ENCODE measurements at places on chromosomes 4 and X.

GRCh38 chrX:45775468-45775867, 574.8 kb upstream of the DIPK2B start:
- no peak for DNase-seq

GRCh38 chrX:127305013-127305412, 485.5 kb downstream of the PRR32 start:
- no peak for DNase-seq

- DNase-seq = no peak
These were observed 35.4 kb downstream of the WDR1 start for GRCh38 chr4:10081218-10081606.

DNA sequence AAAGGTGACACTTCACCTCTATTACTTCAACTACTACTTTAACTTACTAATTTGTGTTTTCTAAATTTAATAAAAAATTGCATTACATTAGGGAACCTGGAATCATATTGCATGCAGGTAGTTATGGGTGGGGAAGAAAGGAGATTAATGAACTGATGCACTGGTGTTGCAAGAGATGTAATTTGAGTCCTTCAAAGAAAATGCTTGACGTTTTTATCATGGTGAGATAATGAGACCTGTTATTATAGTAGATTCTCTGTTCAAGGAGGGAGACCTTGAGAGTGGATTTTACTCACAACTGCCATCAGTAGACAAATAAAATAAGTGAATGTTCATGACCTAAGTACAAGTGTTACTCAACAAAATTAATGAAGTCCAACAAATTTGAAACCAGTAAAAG, 26.4 kb upstream of the MED14 start:
- no peak for DNase-seq

GRCh38 chrX:139828830-139829229, 104.0 kb downstream of the ATP11C start:
- no peak for DNase-seq

DNA sequence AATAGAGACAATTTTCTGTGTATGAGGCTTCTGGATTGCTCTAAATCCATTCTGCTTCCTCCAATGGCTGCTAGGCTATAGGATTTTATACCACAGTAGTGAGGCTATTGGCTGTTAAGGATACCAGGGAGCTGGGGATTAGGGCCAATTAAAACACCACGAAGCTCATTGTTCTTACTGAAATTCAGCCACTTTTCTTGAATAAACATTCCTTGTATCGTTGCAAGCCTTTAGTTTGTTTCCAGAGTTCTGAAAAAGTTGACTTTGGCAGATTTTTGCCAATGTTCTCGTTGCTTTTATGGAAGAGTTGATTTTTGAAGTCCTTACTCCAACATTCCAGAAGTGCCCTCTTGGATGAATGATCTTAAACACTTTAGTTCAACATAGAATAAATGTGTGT, 238.4 kb upstream of the TEX13A start:
- no peak for DNase-seq

DNA sequence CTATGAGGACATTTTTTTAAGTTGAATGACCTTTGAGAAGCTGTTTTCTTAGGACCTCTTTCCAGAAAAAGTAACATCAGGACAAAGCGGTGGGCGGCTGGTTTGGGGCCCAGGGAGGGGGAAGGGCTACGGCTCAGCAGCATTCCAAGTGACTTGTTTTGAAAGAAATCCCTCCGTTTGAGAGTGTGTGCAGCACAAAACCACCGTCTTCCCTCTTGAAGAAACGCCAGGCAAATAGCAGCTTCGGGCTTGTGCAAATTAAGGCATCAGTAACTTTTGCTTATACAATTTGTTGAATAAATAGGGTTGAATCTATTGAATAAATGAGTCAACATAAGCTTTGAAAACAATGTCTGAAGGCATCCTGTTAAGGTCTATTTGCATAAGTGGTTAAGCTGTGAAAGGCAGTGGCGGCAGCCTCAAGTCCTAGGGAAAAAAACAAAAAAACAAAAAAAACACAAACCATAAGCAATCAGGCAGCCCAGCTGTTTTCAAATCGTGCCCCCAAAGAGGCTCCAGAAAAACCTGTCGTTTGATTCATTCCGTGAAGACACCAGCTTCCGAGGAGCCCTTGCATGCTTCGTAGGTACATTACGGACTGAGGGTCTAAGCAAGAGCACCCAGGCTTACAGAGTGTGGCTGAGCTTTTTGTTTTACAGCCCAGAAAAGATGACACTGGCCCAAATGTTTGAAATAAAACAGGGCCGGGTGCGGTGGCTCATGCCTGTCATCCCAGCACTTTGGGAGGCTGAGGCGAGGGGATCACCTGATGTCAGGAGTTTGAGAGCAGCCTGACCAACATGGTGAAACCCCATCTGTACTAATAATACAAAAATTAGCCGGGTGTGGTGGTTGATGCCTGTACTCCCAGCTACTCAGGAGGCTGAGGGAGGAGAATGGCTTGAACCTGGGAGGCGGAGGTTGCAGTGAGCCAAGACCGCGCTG, 103.7 kb downstream of the CRLF2 start:
- DNase-seq = no peak

DNA sequence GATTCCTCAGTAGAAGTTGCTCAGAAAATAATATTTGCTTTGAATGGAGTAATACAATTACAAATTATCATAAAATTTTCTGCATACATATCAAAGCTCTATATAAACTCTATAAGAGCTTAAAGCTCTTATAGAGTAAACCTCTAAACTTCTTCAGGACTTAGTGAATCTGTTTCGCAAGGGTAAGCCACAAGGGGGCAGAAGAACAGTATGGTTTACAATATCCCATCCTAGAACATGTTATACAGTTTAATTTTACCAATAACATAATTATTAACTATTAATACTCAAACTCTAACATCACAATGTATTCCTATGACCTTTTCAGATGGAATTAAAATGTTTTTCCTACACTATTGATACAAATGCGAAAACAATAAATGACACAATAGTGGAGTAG, 33.8 kb upstream of the SPANXN1 start:
- DNase-seq = no peak

- DNase-seq = peak; percentile 44
These were observed 150.6 kb downstream of the ADAMTS3 start for GRCh38 chr4:72418458-72418857.

DNA sequence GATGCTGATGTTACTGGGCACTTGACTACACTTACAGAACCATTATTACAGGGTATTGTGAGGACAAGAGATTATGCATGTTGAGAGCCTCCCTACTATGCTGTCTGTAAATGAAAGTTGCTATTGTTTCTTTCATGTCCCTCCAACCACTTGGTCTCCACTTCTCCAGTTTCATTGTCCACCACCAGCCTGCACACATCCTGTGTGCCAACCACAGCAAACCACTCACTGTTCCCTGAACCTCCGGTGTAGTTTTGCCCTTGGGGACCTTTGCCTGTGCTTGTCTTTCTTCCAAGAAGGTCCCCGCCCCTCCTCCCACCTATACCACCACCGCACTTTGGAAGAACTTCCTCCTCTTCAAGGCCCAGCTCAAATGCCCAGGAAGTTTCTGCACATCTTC, 43.1 kb upstream of the AFF2 start:
- DNase-seq = no peak

DNA sequence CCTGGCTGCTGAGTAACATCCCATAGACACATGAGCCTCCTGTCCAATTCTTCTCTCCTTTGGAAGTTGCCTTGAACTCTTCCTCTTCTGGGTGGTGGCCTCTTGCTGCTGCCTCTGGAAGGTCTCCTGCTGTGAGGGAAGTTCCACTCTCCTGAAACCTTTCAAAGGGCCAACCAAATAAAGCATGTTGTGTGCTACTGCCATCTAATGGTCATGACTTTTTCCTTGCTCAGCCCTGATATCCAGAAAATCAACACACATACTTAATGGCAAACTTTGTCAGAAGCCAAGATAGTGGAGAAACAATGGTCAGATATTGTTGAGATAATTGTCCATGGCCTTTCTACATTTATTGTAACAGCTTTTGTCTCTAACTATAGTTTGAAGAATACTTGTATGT, 19.1 kb upstream of the ZXDA start:
- DNase-seq = no peak

- DNase-seq = no peak
These were observed 5.2 kb upstream of the ARX start for GRCh38 chrX:25020905-25021449.

GRCh38 chr4:21765810-21766407, 182.7 kb downstream of the KCNIP4 start:
- no peak for DNase-seq

- no peak for DNase-seq
These were observed 11.9 kb downstream of the SULT1E1 start for GRCh38 chr4:69848028-69848427.

- no peak for DNase-seq
These were observed 61.5 kb upstream of the AP1S2 start for GRCh38 chrX:15915959-15916703.

- no peak for DNase-seq
These were observed 17.9 kb downstream of the SMIM14 start for GRCh38 chr4:39620551-39621313.

Data from aorta (tissue), 5 donors.